Activated B cell treated with CpG ODN at 0.5 μM for 24 hours (primary cell): ENCODE measurements at places on chromosomes 13 and 19.

DNA sequence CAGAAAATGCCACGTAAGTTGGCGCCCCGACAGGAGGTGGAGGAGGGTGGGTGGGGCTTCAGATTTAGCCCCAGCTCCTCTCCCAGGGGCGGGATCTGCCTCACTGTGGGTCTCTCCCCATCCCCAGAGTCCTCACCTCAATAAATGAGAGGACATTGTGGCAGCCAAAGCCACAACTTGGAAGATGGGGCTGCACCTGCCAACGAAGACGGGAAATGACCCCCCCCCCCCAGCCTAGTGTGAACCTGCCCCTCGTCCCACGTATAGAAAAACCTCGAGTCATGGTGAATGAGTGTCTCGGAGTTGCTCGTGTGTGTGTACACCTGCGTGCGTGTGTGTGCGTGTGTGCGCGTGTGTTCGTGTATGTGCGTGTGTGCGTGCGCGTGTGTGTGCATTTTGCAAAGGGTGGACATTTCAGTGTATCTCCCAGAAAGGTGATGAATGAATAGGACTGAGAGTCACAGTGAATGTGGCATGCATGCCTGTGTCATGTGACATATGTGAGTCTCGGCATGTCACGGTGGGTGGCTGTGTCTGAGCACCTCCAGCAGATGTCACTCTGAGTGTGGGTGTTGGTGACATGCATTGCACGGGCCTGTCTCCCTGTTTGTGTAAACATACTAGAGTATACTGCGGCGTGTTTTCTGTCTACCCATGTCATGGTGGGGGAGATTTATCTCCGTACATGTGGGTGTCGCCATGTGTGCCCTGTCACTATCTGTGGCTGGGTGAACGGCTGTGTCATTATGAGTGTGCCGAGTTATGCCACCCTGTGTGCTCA lies 1.5 kb upstream of the TRAPPC5 start:
- peaks cover 59% of the 10 kb centered on the region for H3K4me1 ChIP-seq
- H3K36me3 ChIP-seq: peaks cover 23% of the 10 kb centered on the region
- H3K27me3 ChIP-seq: peaks cover 14% of the 10 kb centered on the region
- H3K27ac ChIP-seq: peak overlapping the region; percentile 78
- peak overlapping the region; percentile 93 for H3K4me3 ChIP-seq

DNA sequence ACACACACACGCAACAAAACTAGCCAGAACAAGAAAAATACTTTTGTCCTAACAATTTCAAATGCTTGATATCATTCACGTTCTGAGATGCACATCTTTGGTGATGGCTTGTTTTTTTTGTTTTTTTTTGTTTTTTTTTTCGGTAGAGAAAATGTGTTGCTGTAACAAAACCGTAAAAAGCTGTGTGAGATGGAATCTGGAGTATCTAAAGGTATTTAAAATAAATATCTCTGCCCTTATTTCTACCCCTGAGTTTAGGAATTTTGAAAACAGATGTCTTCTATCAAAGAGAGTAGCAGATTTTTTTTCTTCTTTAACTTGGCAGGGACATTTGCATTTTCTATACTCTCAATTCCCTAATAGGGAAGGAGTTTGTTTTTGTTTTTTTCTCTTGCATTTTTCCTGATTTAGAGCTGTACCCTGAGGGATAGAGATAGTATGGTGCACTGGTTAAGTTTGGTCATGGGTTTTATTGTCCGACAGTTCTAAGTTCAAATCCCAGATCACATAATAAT lies 446.6 kb downstream of the KLF5 start:
- H3K4me3 ChIP-seq: no peak overlapping the region
- no peaks in the 10 kb centered on the region for H3K27me3 ChIP-seq
- H3K36me3 ChIP-seq: no peaks in the 10 kb centered on the region
- H3K27ac ChIP-seq: no peak overlapping the region
- no peak for DNase-seq

GRCh38 chr13:48436661-48437288 lies 23.9 kb upstream of the LPAR6 start:
- no peaks in the 10 kb centered on the region for H3K27me3 ChIP-seq
- H3K4me1 ChIP-seq: peaks cover 27% of the 10 kb centered on the region

- DNase-seq: no peak
- H3K27ac ChIP-seq: no peak overlapping the region
- H3K36me3 ChIP-seq: no peaks in the 10 kb centered on the region
- peaks cover 9% of the 10 kb centered on the region for H3K4me1 ChIP-seq
Measured at GRCh38 chr19:17975032-17975431, 8.1 kb downstream of the KCNN1 start.

DNA sequence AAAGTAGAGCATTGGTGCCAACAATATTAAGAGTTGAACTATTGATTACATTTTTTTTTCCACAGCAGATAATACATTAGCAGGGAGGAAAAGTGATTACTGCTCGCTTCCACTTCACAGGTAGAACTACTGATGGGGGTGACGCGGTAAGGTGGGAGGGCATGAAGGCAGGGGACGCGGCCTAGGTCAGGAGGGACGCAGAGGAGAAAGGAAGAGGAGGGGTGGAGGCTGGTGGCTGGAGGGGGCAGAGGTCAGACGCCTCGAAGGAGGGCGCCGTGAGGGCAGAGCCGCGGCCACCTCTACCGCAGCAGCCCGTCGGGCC lies 287 bp upstream of the B3GLCT start:
- H3K27ac ChIP-seq: peak overlapping the region; percentile 76
- no peaks in the 10 kb centered on the region for H3K36me3 ChIP-seq
- DNase-seq: no peak
- H3K4me1 ChIP-seq: peaks cover 18% of the 10 kb centered on the region
- H3K4me3 ChIP-seq: peak overlapping the region; percentile 84

GRCh38 chr13:113203507-113204377 lies 4.7 kb downstream of the PCID2 start:
- H3K27me3 ChIP-seq: no peaks in the 10 kb centered on the region
- no peak overlapping the region for H3K27ac ChIP-seq
- peaks cover 44% of the 10 kb centered on the region for H3K4me1 ChIP-seq

- no peaks in the 10 kb centered on the region for H3K4me1 ChIP-seq
- no peaks in the 10 kb centered on the region for H3K27me3 ChIP-seq
- no peak overlapping the region for H3K27ac ChIP-seq
- DNase-seq: no peak
Measured at GRCh38 chr13:29515372-29515771, 80.1 kb downstream of the SLC7A1 start.

- no peak for DNase-seq
- no peak overlapping the region for H3K4me3 ChIP-seq
- no peaks in the 10 kb centered on the region for H3K36me3 ChIP-seq
Measured at GRCh38 chr13:40377783-40378182, 288.7 kb downstream of the FOXO1 start.

DNA sequence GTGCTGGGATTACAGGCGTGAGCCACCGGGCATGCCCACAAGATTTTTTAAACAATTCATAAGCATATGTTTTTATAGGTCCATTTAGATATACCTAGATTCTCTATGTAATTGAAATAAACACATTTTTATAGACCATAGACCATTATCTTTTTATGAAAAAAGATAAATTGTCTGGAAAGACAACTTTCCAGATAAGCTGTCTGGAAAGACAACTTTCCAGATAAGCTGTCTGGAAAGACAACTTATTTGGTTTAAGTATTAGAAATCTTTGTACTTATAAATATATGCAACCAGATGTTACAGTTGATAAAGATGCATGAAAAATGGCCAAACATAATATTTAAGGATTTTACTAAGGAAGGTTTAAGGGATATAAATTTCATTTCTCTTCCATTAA lies 538.5 kb downstream of the GPC6 start:
- no peak overlapping the region for H3K4me3 ChIP-seq
- no peak for DNase-seq
- no peak overlapping the region for H3K27ac ChIP-seq
- H3K27me3 ChIP-seq: no peaks in the 10 kb centered on the region
- H3K4me1 ChIP-seq: no peaks in the 10 kb centered on the region

DNA sequence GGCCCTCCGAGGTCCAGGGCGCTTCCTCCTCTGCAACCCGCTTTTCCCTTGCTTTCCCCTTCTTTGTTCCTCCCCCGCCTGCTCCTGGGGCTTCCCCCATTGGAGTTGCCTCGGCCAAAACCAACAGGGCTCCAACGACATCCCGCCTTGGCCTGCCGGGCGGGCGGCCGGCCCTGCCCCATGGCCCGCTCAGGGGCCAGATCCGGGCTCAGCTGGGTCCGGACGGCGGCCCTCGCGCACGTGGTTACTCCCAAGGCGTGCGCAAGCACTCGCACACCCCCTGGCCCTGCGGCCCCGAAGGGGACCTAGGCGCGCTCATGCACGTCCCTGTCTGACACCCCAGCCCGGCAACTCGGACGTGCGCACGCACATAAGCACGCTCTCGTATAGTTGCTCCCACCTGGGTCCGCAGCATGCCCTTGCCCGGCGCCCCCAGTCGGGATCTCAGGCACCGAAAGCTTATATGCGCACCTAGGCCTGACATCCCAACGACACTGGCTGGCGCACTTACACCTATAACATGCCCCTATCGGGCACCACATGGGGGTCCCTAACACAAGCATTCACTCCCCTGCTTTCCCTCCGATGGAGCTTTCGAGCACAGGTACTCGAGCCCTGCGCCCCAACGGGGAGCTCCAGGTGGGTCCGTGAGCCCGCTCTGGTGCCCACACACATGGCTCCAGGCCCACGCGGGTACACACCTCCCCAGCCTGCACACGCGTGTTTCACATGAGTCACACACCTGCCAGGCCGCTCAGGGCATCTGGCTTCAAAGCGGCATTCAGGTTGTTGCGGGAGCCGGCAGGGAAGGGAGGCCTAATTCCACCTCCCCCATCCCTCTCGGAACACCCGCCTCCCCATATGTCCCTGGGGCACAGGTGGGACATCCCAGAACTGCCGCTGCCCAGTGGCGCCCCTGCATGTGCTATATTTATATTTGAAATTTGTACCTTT lies 15.0 kb downstream of the NFIX start:
- H3K4me1 ChIP-seq: peaks cover 28% of the 10 kb centered on the region
- H3K4me3 ChIP-seq: no peak overlapping the region
- DNase-seq: no peak
- H3K27me3 ChIP-seq: peaks cover 44% of the 10 kb centered on the region
